COLO829 (cell line): ENCODE measurements at places on chromosomes 6 and 20.

GRCh38 chr20:62233684-62234083 is 4.6 kb upstream of the OSBPL2 start:
- no peak for DNase-seq

DNA sequence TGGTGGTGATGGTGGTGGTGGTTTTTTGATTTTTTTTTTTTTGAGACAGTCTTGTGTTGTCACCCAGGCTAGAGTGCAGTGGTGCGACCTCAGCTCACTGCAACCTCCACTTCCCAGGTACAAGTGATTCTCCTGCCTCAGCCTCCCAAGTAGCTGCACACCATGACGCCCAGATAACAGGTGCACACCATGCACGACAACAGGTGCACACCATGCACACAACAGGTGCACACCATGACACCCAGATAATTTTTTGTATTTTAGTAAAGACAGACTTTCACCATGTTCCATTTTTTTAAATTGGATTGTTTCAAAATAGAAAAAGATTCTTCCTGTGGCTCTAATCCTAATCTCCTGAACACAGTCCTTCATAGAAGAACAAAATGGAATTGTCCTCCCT is 257.9 kb downstream of the ALDH8A1 start:
- no peak for DNase-seq

DNA sequence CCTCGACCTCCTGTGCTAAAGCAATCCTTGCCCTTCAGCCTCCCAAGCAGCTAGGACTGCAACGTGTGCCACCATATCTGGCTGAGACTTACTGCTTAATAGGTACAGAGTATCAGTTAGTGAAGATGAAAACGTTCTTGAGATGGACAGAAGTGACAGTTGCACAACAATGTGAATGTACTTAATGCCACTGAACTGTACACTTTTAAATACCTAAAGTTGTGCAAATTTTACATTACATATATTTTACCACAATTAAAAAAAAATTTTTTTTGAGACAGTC is 25.9 kb downstream of the NUDT3 start:
- no peak for DNase-seq

- DNase-seq = no peak
Observed at GRCh38 chr6:89037141-89037900, 43.2 kb upstream of the PNRC1 start.

DNA sequence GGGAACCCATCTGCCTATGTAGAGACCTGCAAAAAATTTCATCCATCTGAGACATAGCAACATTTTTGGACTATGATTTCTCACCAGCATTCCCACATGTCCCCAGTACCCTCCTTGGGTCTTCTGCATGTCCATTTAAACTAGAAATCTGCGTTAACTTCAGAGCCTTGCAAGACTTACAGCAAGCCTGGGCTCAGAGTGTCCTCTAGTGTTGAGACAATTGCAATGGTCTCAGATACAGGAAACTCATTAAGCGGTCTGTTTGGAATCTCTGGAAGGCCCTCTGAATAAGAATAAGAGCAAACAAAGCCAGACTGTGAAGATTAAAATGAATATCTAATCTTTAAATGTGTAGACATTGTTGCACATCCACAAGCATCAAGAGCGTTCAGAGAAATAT is 20.5 kb upstream of the PI3 start:
- no peak for DNase-seq

DNA sequence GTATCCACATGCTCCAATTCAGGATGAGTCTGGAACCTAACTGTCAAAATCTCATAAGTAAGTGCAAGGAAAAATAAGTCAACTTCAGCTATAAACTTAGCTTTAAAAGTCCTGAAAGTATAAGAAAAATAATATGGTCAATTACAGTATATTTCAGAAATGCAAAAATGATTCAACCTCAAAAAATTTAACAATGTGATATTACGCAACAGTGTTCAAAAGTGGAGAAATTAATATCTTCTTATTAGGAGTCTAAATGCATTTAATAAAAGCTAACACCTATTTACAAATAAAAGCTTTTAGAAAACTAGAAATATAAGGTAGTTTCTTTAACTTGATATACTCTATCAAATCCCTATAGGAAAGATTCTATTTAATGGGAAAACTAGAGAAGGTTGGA is 111.2 kb upstream of the OPRM1 start:
- DNase-seq = no peak

DNA sequence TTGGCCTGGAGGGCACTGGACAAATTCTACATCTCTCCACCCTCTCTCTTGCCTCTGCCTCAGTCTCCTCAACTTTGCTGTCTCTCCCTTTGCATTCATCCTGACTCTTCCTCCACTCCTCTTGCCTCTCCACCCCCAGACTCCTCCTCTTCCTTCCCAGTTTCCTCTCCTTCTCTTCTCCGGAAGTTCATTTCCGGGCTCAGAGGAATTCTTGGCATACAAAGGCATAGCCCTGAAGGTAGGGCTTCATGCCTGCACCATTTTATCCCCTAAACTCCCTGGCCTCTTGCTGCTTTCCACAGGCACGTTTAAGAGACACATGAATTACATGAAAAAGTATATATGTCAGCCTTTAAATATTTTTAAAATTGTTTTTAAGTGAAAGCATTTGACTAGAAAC is 10.6 kb downstream of the BFSP1 start:
- peak; percentile 72 for DNase-seq

DNA sequence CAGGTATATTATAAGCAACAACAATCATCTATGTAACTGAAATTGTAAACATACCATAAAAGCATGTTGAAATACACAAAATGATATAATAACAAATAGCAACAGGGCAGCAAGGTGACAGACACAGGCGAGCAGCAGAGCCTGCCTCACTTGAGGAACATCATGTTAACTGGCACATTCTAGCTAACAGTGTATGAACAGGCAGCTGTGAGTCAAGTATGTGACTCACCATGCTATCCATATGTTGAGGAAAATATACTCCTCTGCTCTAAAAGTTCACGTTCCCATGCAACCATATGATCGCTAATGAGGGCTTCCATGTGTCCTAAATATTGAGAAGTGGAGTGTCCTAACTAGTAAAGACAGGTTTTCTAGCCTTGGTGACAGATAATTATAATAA is 18.4 kb downstream of the SERAC1 start:
- DNase-seq = no peak

- peak; percentile 79 for DNase-seq
Observed at GRCh38 chr6:55825402-55826051, 49.9 kb downstream of the BMP5 start.

DNA sequence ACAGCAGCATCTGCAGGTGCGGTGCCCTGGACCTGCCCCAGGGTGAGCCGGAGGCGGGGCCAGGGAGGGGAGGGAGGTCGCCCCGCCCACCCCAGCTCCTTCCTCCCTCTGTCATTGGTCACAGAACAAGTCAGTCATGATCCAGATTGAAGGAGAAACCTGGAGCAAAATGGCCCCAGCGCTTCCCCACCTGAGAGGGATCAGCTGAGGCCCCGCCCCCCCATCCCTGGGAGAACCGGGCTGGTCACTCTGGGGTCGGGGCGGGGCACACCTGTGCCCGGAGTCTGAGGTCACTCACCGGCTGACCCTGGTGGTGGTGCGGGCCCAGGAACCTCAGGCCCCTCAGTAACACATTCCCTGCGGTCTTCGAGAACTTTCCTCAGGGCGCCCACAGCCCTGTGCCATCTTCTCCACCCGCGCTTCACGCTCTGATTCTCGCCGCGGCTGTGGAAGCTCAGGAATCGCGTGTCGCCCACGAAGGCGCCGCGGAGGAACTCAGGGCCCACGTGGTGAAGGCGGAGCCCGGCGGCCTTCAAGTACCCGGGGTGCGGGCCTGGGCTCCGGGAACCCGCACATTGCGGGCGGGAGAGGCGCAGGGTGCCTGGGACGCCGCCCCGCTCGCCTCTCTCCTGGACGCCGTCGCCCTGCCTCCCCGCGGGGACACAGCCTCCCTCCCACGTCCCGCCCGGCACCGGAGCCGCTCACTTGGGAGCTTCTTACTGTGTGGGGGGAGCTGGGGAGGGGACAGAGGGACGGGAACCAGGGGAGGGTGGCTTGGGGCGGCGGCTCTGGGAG is 36.4 kb upstream of the HLA-C start:
- DNase-seq = no peak

- DNase-seq = no peak
Observed at GRCh38 chr6:67898875-67899274, 736.2 kb upstream of the ADGRB3 start.
